H4 (cell line): ENCODE measurements at places on chromosomes 12 and 14. TPM values are rescaled to one million over a fixed set of nuclear protein-coding genes. Genes with fewer than 3 reads are reported as not detected.

- DNase-seq = no peak
These were observed 291.6 kb upstream of the SLC16A7 start for GRCh38 chr12:59304077-59304721.

Gene MAX
- 36.6 and 39.9 TPM in 2 replicates for total RNA-seq

GRCh38 chr14:104221636-104222369 is 83.4 kb downstream of the KIF26A start:
- no peak for DNase-seq

Gene IFNG
- total RNA-seq = not detected in 2 replicates

Gene SDS
- not detected in 2 replicates for total RNA-seq

Gene SLC25A47
- not detected in 2 replicates for total RNA-seq

DNA sequence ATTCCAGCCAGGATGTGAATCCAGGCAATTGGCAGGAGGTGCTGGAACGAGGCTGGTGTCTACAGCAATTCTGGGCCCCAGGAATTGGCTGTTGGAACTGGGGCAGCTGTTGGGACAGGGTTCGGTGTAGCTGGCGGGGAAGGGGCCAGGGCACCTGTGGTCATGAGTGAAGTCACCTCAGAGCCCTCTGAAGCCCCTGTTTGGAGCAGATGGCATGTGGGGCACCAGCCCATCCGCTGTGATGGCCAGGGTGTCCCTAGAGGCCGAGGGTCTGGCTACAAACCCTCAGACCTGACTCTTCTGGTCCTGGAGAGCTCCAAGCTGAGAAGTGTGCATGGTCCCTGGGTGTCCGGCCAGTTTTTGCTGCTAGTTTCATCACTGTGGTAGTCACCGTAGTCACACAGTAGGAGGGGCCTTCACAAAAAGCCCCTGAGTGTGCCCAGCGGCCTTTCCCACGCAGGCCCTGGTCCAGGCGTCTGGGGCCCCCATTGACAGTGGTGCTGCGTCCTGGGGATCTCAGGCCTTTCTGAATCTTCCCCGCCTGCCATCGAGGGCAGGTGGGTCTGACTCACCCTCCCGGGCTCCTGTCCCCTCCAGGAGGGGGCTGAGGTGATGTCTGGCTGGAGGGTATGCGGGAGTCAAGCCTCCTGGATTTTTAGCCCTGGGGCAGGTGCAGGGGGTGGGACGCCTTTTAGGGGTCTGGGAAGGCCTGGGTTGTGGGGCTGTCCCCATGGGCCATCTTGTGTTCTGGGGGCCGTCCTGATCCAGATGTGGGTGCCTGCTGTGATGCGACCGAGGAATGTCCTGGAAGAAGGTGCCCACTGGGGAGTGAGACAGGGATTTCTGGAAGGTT is 368.0 kb downstream of the TMEM121 start:
- peak; percentile 1 for DNase-seq

- DNase-seq = no peak
These were observed 2.4 kb downstream of the AKT1 start for GRCh38 chr14:104792945-104793702.
